ENCODE measurements at places on chromosomes 1 and 21.
A peak's percentile ranks its signal among the peaks of the same experiment; 100 is the strongest.

GRCh38 chr1:172654535-172654934, 4.4 kb upstream of the FASLG start:
- no peak for DNase-seq

DNA sequence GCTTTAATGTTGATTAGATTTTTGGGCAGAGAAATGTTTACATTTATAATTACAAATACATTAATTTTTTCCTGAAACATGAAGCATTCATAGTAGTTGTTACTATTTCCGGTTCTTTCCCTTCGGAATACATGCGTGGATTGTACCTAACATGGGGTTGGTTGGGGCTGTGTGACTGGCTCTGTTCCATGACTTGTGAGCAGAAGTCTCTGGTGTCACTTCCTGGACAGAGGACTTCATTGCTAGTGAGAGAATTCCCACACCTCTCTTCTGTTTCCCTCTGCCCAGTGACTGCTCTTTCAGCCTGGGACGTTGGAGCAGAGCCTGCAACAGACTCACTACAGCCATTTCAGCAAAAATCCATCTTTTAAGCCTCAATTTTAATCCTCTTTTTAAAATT, 231.4 kb downstream of the GRIK1 start:
- no peak for DNase-seq

- DNase-seq = no peak
These were observed 45.5 kb downstream of the TOR3A start for GRCh38 chr1:179127163-179127895.

GRCh38 chr1:17137441-17137840, 18.2 kb upstream of the PADI2 start:
- DNase-seq = no peak

DNA sequence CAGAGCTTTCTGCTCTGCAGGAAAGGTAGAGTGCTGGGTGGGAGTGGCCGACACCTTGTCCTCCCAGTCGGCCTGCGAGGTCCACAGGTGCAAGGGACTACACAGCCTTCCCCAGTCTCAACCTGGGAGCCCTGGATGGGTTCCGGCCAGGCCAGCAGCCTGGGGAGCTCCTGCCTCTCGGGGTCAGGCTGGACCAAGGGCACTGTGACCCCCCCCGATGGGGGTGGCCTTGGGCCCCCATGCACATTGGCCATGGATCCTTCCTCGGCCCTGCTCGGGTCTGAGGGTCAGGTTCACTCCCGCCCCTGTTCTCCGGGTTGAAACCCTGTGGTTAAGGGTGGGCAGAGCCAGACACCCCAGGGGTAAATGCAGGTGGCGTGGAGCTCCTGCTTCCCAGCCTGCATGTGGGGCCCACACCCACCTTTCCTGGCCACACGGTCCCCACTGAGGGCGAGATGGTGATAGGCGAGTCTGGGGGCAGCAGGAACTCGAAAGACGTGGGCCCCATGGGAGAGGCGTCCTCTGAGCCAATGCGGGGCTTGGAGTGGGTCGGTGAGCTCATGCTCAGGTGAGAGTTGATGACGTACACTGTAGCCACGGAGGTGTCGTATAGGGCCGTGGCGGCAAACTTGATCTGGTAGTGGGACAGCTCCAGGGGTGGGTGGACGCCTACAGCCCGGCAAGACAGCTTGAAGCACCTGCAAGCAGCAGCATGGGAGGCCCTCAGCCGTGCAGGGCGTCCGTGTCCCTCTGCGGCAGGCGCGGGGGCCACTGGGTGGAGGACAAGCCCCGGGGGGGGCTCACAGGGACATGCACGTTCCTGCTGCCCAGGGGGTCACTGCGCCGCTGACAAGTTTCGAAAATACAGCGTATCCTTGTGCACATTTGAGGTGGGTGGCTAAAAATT, 10.8 kb upstream of the TMEM52 start:
- peak; percentile 72 for DNase-seq

- peak; percentile 89 for DNase-seq
These were observed 91.9 kb upstream of the SSX2IP start for GRCh38 chr1:84781946-84782771.

DNA sequence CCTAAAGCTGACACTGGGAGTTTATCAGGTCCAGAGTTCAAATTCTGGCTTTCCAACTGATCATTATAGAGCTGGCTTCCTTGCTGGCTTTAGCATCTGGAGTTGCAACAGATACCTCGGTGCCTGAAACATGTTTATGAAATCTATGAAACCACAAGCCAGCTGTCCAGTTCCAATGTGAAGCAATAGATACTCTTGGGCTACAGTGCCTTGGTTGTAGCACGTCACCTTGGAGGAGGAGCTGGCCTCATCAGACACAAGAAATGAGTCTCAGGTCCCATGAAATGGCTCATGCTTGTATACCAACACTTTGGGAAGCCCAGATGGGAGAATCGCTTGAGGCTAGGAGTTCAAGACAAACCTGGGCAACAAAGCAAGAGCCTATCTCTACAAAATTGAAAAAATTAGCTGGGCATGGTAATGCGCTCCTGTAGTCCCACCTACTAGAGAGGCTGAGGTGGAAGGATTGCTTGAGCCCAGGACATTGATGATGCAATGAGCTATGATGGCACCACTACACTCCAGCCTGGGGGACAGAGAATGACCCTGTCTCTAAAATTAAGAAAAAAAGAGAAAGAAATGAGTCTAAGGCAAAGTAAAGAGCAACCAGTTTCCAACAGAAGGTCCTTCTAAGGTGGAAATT, 132.5 kb upstream of the ZNF648 start:
- DNase-seq = no peak

- no peak for DNase-seq
These were observed 1.5 kb downstream of the XPR1 start for GRCh38 chr1:180633057-180634056.

DNA sequence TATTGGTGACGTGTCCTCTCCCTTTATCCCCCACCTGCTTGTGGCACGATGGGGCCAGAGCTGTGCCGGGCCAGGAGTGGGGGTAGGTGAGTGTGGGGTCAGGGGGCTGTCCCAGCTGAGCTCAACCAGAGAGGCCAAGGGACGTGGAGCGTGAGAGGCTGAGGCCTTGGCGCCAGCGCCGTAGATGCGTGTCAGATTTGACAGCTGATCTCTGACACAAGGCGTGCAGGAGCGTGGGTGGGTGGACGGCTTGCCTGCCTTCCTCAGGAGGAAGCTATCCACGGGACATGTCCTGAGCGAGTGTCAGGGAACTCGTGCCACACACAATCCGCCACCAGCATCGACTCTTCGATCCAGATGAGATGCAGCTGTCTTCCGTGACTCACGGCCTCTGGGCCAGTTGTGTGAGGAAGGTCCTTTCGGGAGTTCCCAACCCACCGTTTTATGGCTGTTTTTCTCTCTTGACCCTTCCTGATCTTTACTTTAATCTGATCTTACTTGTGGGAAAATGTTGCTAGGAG, 56.7 kb downstream of the SPSB1 start:
- no peak for DNase-seq

DNA sequence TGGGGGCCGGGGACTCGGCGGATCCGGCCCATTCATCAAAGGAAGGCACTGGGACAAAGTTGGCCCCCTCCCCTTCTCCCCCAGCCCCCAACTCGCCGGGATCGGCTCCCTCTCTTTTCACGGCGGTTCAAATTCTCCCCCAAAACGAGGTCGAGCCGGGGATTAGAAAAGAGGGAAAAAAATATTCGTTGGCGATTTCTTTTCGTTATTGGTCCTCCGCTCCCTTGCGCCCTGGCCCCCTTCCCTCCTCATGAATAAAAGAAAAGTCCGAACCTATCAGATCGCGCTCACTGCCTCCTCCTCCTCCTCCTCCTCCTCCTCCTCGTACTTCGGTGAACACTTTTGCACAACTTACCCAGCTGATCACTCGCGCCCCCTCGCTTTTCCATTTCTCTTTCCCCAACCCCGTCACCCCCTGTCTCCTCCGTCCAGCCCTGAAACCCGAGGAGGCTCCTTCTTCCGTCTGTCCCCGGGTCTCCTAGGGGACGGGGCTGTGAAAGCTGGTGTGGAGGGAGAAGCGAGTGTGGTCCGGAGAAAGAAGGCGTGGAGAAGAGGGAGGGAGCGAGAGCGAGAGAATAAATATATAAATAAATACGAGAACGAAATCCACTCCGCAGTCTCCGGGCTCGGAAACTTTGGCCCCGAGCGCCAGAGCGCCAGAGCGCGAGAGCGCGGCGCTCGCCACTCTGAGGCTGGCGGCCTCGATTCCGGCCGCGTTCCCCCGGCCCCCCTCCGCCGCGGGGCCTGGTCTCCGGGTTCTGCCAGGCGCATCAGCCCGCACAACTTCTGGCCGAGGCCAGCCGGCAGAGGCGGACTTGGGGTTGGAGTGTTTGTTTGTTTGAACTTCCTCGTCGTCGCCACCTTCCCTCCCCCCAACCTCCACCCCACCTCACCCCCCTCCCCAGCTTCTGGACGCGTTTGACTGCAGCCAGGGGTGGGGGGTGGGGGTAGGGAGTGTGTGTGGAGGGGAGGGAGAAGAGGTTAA, at the start of gene PAX7:
PAX7 (plus strand) TSS at position 336 of the 985 bp plus-strand sequence. CDS start 758 bp downstream, outside the sequence.
- peak; percentile 72 for DNase-seq

GRCh38 chr1:160363951-160364735, 2.7 kb upstream of the NHLH1 start:
- DNase-seq = no peak

GRCh38 chr1:217150366-217150765, 427.1 kb upstream of the ESRRG start:
- no peak for DNase-seq

DNA sequence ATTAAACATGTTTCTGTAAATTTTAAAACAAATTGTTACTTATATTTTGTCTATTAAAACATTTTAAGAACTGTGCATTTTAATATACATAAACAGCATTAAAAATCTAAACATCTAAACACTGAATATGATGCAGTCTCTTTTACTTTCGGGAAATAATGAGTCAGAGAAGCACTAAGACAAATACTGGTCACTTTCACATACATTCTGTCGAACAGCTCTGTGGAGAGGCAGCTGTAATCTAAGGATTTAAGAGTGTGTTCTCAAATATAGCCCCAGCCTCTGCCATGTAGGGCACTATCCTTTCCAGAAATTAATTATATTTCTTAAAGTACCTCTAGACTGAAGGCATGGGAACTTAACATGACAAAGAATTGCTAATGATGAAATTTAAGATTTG, 89.6 kb upstream of the PTGFR start:
- DNase-seq = no peak

GRCh38 chr1:228507961-228508652, 20.9 kb downstream of the RNF187 start:
- DNase-seq = no peak

GRCh38 chr1:39981945-39982344, 27.0 kb downstream of the MFSD2A start:
- no peak for DNase-seq

- DNase-seq = no peak
These were observed 90.8 kb downstream of the USH2A start for GRCh38 chr1:216332462-216332861.

- no peak for DNase-seq
These were observed 58.0 kb downstream of the DDX20 start for GRCh38 chr1:111813440-111814304.

- no peak for DNase-seq
These were observed 14.0 kb downstream of the OLFML2B start for GRCh38 chr1:162009501-162010174.

DNA sequence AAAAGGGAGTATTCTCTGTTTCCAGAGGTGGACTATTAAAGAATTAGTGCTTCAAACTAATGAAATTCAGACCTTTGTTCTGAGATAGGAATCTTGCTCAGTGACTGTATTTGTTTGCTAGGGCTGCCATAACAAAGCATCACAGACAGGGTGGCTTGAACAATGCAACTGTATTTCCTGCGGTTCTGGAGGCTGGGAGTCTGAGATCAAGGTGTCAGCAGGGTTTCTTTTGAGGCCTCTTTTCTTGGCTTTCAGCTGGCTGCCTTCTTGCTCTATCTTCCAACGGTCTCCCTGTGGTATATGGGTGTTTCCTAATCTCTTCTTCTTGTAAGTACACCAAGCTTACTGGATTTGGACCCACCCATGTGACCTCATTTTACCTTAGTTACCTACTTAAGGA, 264.6 kb upstream of the PROX1 start:
- DNase-seq = no peak

DNA sequence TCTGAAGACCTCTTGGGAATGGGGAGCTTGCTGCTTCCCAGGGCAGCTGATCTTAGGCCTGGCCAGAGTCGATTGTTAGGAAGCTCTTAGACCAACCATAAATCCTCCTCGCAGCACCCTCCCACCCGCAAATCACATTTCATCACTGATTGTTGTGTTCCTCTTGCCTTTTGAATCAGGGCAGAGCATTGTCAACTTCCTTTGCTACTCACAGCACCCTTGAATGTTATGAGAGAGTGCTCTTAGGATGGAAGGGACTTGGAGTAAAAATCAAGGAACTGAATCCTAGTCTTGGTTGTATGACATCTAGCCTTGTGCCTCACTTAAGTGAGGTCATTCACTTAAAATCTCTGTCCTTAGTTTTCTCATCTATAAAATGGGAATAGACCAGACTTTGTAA, 3.0 kb downstream of the VASH2 start:
- DNase-seq = no peak

GRCh38 chr21:36803816-36804439, 105.0 kb downstream of the SIM2 start:
- no peak for DNase-seq

DNA sequence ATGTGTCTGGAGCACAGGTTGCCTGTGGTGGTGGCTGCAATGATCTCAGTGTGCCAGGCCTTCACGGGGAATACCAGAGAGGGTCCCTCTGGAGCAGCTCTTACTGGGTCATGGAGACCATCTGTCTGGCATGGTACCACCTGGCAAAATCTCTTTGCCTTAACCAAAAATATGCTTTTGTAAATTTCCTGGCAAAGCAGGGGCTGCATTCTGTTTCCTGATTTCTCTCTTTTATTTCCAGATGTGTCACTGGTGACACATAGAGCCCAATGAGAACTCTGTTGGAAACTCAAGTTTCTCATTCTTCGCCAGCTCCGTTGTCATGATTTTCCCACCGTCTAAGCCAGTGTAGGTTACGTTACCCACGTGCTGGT, 136.5 kb downstream of the FGGY start:
- DNase-seq = no peak

DNA sequence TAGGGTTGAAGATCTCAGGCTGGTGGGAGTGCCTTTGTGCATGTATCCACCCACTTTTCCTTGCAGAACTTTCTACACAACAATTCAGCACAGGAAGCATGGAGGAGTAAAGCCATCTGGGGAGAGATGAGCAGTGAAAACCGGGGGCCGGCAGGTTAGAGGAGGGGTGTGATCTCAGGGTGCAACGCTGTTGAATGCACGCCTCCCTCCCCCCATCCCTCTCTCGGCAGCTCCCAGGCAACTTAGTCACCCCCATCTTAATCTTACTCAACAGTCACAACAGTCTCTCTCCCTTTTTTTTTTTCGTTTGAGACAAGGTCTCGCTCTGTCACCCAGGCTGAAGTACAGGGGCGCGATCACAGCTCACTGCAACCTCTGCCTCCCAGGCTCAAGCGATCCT, 16.6 kb upstream of the ABCG1 start:
- DNase-seq = peak; percentile 28

GRCh38 chr1:161497961-161498360, 7.3 kb upstream of the FCGR2A start:
- DNase-seq = no peak

DNA sequence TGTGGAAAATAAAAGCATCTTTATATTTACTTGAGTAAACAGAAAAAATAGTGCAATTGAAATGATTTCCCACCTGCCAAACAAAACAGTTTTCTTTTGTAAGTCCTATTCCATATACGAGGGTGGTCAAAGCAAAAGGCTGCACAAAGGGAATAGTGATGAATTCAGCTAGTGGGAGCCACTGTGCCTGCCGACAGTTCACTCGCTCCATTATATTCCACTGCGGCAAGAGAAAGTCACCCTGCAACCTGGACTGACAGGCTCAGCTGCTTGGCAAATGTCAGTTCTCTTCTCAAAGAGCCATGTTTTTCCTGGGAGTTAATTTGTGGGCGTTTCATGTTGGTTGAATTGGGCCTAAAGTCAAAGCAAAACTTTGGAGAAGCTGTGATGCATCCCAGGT, 145.4 kb downstream of the LMO4 start:
- no peak for DNase-seq

GRCh38 chr1:226829105-226829504, 41.3 kb upstream of the PSEN2 start:
- no peak for DNase-seq

All from posterior vena cava (tissue), 2 donors.